HFFc6 (cell line): ENCODE measurements at places on chromosomes 2 and 18. TPM values are rescaled to one million over a fixed set of nuclear protein-coding genes. Genes with fewer than 3 reads are reported as not detected.

KLHL41 gene
- total RNA-seq = 0.57 TPM in 1 of 3 replicates, not detected in the others

VWA3B gene
- not detected in 3 replicates for total RNA-seq

TEX44 gene
- not detected in 3 replicates for total RNA-seq

KCNG2 gene
- not detected in 2 replicates for total RNA-seq

ECEL1 gene
- not detected in 3 replicates for total RNA-seq

CHST9 gene
- total RNA-seq = not detected in 3 replicates

GKN2 gene
- not detected in 3 replicates for total RNA-seq

ATF2 gene
- 30.9 to 36.0 TPM (median 34.1 TPM) in 3 replicates for total RNA-seq

SCN9A gene
- total RNA-seq = 44.9 to 67.4 TPM (median 66.1 TPM) in 3 replicates

FAP gene
- 64.1 to 101 TPM (median 64.5 TPM) in 3 replicates for total RNA-seq

RBM43 gene
- 3.8 to 6.9 TPM (median 4.8 TPM) in 3 replicates for total RNA-seq

UGT1A10 gene
- total RNA-seq = not detected in 3 replicates

FBXO36 gene
- total RNA-seq = 1.00 to 2.6 TPM (median 1.8 TPM) in 3 replicates

B3GNT7 gene
- 0.15 to 0.54 TPM in 2 of 3 replicates, not detected in the other for total RNA-seq

ARMC9 gene
- total RNA-seq = 50.0 to 93.2 TPM (median 51.8 TPM) in 3 replicates

CYP27C1 gene
- 0.12 to 0.21 TPM (median 0.14 TPM) in 3 replicates for total RNA-seq

CXCR1 gene
- not detected in 3 replicates for total RNA-seq

STEAP3 gene
- total RNA-seq = 17.9 and 29.5 TPM in 2 replicates

LYG1 gene
- 0.26 TPM in 1 of 3 replicates, not detected in the others for total RNA-seq

FAM228A gene
- total RNA-seq = not detected in 3 replicates

MC5R gene
- total RNA-seq = not detected in 3 replicates

CCDC85A gene
- 23.5 to 39.3 TPM (median 25.3 TPM) in 3 replicates for total RNA-seq

PAX8 gene
- total RNA-seq = 0.85 to 6.7 TPM (median 1.7 TPM) in 3 replicates

GEN1 gene
- total RNA-seq = 8.4 to 16.5 TPM (median 13.5 TPM) in 3 replicates

ABCB6 gene
- 13.9 to 17.3 TPM (median 16.5 TPM) in 3 replicates for total RNA-seq

RAX gene
- not detected in 3 replicates for total RNA-seq

GAL3ST2 gene
- total RNA-seq = not detected in 2 replicates

SP140 gene
- total RNA-seq = 0.48 and 0.57 TPM in 2 replicates

NEUROD1 gene
- total RNA-seq = not detected in 3 replicates

PPP1R1C gene
- 0.32 TPM in 1 of 3 replicates, not detected in the others for total RNA-seq

POTEJ gene
- total RNA-seq = not detected in 3 replicates

SULT6B1 gene
- not detected in 3 replicates for total RNA-seq

ANKRD53 gene
- total RNA-seq = 0.92 to 1.1 TPM (median 1.1 TPM) in 3 replicates

TWSG1 gene
- 126 to 153 TPM (median 133 TPM) in 3 replicates for total RNA-seq

TOGARAM2 gene
- total RNA-seq = not detected in 3 replicates

SERPINB2 gene
- total RNA-seq = 31.1 to 91.5 TPM (median 81.8 TPM) in 3 replicates

MYOM1 gene
- total RNA-seq = 0.03 to 0.05 TPM in 2 of 3 replicates, not detected in the other

GRHL1 gene
- 0.44 to 1.1 TPM (median 0.55 TPM) in 3 replicates for total RNA-seq

COLEC11 gene
- not detected in 2 replicates for total RNA-seq

TMEM37 gene
- 0.18 TPM in 1 of 3 replicates, not detected in the others for total RNA-seq

TMEFF2 gene
- total RNA-seq = not detected in 2 replicates

SCG2 gene
- 0.28 to 0.90 TPM (median 0.63 TPM) in 3 replicates for total RNA-seq

PRR30 gene
- not detected in 3 replicates for total RNA-seq

FMNL2 gene
- 13.0 to 19.2 TPM (median 15.6 TPM) in 3 replicates for total RNA-seq

SLC23A3 gene
- total RNA-seq = 1.00 and 1.1 TPM in 2 replicates

TBR1 gene
- 0.02 TPM in 1 of 3 replicates, not detected in the others for total RNA-seq

INPP5D gene
- total RNA-seq = 0.43 TPM in 1 of 2 replicates, not detected in the other
